Effector memory CD8-positive, alpha-beta T cell (primary cell): ENCODE measurements at places on chromosomes 16 and 17.

DNA sequence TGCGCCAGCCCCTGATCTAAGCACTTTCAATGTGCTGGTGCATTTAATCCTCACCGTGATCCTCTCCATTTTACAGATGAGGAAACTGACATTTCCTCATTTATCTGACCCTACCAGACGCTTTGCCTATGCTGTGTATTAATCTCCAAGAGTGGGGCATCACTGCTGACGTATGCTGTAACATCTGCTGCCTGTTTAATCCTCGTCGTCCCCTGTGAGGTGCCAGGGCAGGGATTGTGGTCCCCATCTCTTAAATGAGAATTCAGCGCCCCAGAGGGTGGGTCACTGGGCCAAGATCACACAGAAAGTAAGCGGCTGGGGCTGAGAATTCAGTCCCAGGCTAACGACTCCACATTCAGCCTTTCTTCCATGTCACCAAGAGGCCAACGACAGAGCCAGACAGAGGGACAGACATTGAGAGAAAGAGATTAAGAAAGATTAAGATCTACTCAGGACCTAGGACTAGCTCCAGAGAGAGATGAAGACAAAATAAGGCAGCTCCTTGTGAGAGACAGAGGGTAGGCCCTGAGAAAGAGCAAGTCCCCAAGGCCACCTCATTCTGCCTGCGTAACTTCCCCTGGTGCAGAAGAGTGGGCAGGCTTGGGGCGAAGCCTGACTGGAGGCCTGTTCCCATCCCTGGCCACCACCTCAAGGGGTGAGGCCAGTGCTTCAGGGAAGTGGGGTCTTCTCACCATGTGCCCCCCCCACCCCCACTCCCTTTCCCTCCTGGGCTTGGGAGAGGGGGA lies 13.5 kb downstream of the CACNA1G start:
- no peak for DNase-seq

GRCh38 chr17:79625706-79626105 lies 14.9 kb upstream of the RBFOX3 start:
- DNase-seq: no peak

DNA sequence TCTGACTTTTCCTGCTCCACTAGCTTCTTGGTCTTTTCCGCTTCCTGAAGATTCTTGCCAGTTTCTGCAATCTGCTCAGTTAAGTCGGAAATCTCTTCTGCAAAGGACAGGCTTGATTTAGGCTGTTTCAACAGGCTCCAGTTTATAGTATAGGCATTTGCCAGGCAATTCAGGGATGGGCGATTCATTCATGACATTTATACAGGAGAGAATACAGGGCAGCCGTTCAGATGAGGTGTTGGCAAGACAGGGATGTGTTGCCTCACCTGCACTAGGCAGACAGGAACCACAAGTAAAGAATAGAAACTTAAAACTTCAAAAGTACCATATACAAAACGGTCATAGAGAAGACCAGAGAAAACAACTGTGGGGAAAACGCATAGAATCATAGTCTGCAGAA lies 61.7 kb downstream of the MYH13 start:
- DNase-seq: no peak

DNA sequence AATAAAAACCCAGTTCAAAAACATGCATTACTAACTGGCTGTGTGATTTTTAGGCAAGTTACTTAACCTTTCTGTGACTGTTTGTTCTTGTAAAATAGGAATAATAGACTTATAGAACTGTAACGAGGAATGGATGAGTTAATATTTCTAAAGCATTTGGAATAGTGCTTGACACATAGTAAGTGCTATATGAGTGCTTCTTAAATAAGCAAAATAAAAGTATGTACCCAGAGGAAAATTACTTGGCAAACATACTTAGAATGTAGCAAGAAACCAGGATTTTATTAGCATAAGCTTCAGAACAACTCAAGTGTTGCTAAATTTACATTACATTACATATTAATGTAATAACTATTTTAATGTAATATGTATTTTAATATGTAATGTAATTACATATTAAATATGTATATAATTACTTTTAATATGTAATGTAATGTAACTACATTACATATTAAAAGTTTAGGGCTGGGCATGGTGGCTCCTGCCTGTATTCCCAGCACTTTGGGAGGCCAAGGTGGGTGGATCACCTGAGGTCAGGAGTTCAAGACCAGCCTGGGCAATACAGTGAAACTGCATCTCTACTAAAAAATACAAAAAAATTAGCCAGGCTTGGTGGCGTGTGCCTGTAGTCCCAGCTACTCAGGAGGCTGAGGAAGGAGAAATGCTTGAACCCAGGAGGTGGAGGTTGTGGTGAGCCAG lies 14.2 kb downstream of the NFAT5 start:
- DNase-seq: no peak

- no peak for DNase-seq
Measured at GRCh38 chr16:66489818-66490217, 60.1 kb downstream of the TK2 start.

GRCh38 chr16:89902980-89903379 lies 15.7 kb upstream of the MC1R start:
- DNase-seq: no peak

DNA sequence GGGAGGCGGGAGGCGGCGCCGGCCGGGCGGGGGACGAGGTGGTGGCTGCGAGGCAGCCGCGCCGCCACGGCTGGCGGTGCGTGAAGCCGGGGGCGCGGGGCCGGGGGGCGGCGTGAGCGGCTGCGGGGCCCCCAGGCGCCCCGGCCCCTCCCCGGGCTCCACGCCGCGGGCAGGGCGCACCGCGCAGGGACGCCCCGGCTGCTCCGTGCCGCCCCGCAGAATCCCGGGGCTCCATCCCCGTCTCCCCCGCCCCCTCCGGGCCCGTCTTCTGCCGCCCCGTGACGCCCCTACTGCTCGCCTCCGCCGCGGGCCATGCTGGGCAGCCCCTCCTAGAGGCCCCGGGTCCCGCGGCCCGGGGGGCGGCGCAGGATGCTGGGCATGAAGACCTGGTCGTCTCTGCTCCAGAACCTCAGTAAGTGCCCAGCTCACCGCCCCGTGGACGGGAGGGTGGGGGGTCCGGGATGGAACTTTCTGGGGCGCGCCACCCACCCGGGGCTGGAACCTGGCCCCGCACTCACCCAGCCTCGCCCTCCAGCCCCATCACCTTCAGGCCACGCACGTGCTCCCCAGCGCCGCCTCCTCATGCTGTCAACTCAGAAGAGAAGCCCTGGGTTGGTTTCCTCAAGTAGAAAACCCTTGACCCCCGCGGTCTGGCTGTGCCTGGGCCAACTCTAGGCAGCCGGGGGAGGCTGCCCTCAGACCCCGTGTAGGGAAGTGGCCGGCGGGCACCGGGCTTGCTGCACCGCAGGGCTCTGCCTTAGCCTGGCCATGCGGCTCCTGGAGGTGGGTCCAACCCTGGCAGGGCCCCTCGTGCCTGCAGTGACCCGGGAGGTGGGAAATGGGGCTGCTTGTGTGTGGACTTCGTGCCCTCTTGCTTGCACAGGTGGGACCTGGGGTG lies 150.2 kb upstream of the GSE1 start:
- no peak for DNase-seq

DNA sequence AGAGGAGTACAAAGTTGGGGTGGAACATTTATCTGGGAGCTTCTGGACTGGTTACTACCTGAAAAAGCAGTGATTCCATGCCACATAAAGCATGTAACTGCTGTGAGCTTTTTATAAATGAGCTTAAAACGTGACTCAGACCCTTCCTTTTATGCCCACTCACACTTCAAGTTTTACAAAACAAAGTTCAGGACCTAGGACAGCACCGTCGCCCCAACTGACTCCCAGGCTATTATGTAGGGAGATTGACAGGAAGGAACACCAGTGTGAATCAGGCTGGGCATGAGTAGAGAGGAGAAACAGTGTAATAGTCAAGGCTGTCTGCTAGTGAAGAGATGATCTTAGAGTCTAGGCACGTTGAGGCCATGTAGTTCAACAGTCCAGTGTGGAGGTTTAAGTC lies 91.6 kb upstream of the DNAH9 start:
- no peak for DNase-seq

- no peak for DNase-seq
Measured at GRCh38 chr17:41367426-41368075, 2.1 kb downstream of the KRT33B start.

DNA sequence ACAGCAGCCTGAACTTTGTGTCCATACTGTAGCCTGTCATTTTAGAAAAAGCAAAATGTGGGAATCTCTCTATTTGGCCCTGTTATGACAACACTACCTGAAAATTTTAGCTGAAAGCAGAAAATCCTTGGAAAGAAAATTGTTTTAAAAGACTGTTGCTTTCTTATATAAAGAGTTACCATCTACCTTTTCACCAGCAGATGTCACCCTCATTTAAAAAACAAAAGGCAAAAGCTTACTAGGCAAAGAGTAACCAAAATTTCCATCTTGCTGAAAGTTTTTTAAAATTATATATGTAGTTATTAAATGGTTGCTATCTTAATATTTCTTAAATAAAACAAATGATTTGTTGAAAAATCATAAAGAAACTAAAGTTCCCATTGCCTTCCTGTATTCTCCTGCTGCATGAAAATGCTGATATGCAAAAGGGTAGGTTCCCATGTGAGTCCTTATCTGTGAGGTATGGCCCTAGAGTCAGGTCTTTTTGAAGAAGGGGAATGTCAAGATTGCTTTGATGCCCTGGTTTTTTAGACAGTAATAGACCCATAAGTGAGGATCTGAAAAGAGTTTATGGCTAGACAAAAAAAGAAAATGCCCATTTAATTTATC lies 61.0 kb downstream of the TNRC6C start:
- no peak for DNase-seq
